ENCODE measurements at places on chromosomes 13 and 19. TPM values are rescaled to one million over a fixed set of nuclear protein-coding genes. Genes with fewer than 3 reads are reported as not detected.
A peak's percentile ranks its signal among the peaks of the same experiment; 100 is the strongest.

DNA sequence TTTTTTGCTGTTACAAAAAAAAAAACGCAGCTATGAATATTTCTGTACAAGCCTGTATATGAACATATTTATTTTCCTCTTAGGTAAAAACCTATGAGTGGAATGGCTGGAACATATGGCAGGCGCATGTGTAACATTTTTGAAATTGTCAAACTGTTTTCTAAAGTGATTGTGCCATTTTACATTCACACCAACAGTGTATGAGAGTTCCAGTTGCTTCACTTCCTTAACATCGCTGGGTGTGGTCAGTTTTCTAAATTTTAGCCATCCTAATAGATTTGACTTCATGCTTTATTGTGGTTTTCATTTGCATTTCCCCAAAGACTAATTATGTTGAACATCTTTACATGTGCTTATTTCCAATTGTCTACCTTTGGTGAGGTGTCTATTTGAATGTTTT lies 306.8 kb downstream of the KCNRG start:
- DNase-seq, result no peak

DNA sequence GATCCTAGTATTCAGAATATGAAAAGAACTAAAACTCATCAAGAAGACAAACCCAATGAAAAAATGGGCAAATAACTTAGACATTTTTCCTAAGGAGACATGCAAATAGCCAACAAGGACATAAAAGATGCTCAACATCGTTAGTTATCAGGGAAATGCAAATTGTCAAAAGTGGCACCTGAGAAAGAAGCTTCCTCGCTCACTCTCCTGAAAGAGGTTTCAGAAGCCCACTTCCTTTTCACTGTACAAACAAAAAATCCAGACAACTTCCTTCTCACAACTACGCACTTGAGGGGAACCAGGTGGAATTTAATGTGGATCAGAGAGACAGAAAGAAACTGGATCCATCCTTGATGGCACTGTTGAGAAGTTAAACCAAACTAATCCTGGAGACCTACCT lies 41.5 kb downstream of the KLF12 start:
- DNase-seq, result no peak

The CFD gene
- polyA plus RNA-seq, result 2.1 TPM

DNA sequence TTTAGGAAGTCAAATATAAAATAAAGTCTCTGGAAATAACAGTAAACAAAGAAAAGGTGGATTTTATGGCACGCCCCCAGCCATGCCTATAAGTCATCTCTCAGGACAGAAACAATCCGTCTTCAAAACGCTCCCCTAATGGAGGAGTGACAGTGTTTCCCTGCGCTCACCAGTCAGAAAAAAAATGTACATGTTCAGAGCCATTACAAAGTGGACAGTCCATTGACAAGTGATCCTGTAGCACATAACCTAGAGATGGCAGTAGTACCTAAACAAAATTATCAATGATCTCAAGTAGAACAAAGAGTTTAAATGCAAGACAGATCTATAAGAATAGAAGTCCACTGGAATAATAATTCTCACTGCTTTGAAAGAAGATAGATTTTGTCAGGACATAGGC lies 891.7 kb upstream of the MIR17HG start:
- DNase-seq, result no peak

DNA sequence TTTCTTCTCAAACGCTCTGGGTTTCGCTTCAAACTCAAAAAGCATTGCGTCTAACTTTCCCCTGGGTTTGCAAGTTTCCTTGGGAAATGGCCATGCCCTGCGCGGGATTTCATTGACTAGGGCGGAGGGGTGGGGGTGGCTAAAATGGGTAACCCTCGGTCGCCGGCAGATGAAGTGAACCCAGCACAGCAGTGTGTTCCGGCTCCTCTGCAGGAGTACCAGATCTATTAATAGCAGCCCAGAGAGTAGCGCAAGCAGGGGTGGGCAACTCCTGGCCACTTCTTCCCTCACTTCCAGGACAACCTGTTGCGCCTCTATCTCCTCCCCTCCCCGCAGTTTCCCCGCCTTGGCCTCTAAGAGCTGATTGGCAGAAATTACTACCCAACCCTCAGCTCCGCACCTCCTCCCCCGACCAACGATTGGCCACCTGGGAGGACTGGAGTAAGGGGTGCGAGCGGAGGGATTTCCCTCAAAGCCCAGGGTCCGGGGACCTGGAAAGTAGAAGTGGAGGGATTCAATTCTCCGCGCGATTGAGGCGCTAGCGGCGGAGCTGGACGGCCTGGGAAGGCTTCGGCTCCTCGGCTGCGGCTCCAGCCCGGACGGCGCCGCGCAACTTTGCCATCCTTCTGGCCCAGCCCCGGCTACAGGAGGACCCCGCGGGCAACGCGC lies at the start of gene FREM2:
TSS of gene FREM2 (plus strand) at position 501 of the 669 bp plus-strand sequence. CDS start 268 bp downstream, outside the sequence.
- peak; percentile 90 for DNase-seq

DNA sequence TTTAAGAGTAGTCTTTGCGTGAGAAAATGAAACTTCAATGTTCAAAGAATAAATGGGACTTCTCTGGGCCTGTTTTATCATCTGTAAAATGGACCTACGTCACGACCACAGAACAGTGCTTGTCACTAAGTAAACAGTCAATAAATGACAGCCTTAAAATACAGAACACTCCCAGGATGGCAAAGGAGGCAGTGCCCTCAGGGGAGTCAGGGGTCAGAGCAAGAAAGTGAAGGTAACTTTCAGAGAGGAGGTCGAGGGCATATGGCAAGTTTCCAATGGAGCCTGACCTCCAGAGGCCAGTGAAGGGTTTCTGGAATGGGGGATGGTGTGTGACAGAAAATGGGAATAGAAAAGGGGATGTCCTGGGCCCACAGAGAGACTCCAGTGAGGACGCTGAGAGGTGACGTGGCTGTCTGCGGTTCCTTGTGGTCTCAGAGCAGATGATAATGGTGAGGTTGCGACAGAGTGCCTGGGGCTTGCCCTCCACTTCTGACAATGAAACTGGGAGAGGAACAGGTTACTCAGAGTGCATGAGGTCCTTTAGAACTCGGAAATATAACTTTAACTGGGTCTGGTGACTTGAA lies 91.8 kb downstream of the UBL3 start:
- no peak for DNase-seq

DNA sequence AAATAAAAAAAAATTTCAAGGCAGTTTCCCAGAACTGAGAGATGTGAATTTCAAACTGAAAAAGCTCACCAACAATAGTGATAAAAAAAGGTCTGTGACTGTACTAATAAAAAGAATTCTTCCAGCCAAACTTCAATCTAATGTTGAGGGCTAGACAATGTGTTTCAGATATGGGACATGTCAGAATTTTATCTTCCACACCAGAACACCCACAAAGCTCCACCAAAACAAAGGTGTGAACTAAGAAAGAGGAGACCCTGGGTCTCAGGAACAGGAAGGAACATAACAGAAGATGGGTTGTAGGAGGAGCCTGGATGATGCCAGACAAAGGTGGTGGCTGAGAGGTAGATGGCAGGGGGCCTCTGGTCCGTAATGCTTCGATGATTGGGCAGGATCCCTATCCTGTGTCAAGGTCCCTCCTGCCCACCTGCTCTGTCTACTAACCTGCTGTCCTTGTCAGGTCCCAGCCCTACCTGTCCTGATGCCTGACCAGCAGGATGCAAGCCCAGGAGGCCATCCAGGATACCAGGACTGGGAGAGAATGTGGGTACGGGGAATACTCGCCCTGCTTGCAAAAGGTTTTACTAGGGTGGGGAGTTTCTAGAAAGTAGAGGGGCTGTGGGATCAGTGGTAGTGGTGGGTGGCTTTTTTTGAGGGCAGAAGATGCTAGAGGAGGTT lies 4.5 kb downstream of the MZF1 start:
- no peak for DNase-seq

The ZNF699 gene
- 8.1 TPM for polyA plus RNA-seq

DNA sequence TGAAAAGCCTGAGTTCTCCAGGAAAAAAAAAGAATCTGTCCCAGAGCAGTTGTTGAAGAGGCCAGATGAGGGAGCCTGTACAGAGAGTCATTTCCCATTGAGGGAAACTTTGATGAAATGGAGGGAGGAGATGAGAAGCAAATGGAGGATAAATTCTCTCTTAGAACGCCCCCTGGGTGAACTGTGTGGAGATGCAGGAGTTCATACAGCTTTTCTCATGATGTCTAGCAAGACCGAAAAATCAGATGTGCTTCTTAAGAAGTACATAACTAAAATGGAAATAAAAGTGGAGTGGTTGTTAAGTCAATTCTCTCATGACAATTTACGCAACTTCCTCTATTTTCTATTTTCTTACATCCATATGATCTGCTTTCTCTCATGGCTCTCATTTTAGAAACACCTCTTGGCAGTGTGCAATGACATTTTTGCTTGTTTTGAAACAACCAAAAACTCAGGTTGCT lies 1263.1 kb downstream of the PCDH9 start:
- DNase-seq, result no peak

The VSTM1 gene
- not detected for polyA plus RNA-seq

The NUP58 gene
- 73.6 TPM for polyA plus RNA-seq

The KCNN1 gene
- 5.6 TPM for polyA plus RNA-seq

The TMEM86B gene
- 2.8 TPM for polyA plus RNA-seq

GRCh38 chr13:112740502-112741131 lies 50.8 kb downstream of the ATP11A start:
- no peak for DNase-seq

The CAPN12 gene
- polyA plus RNA-seq, result 8.0 TPM

DNA sequence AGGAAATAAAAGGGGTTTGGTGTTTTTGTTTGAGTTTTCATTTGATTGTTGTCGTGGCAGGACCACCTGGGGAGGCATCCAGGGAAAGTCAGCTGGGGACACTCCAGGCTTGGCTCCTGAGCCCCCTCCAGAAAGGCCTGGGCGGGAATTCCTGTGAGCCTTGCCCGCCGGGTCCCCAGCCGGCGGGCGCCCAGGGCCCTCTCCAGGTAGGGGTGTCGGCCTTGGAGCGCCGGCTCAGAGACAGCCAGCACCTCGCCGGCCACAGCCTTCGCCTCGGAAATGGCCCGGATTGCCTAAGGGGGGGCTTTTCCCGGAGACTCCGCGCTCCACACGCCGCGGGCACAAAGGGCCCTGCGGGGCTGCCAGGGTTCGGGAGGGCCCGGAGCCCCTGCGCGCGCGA lies 125.0 kb downstream of the TNFRSF19 start:
- DNase-seq, result no peak

GRCh38 chr13:52644108-52644507 lies 1.9 kb downstream of the HNRNPA1L2 start:
- no peak for DNase-seq

- DNase-seq, result no peak
Measured at GRCh38 chr13:35478271-35479037, 2.0 kb upstream of the MAB21L1 start.

The SRRM5 gene
- 1.1 TPM for polyA plus RNA-seq

DNA sequence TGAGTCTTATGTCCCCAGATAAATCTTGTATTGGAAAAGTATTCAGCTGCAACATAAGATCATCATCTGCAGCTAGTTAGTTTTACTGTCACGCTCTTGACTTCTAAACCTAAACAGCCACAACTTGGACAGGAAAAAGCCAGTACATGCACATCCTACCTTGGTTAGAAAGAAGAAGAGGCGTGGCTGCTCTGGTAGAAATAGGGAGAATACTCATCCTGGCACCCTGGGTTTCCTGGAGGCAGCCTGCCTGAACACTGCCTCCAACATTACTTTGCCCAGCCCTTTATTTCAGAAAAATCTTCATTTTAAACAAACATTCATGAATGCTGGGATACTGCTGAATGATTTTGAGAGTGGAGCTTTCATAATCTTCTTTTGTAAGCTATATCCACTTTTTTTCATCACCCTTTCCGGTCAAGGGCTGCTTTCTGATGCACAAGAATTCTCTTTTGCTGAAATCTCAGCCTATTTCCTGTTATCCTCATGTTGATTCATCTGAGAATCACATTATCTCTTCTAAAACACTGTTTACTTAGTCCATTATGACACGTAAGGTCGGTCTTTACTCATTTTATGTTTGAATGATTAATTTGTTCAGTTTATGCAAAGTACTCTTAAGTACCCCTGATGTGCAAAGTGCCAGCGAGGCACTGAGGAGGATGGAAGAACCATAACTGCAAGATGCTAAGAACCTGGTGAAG lies 55.2 kb downstream of the STARD13 start:
- DNase-seq, result no peak

GRCh38 chr13:65090186-65090585 lies 2139.9 kb downstream of the PCDH9 start:
- DNase-seq, result no peak

GRCh38 chr13:75771818-75772217 lies 135.7 kb downstream of the LMO7 start:
- DNase-seq, result no peak

The ZNF493 gene
- 38.6 TPM for polyA plus RNA-seq

- DNase-seq, result no peak
Measured at GRCh38 chr13:20801707-20802106, 27.9 kb upstream of the EEF1AKMT1 start.

The EDDM13 gene
- 5.0 TPM for polyA plus RNA-seq

DNA sequence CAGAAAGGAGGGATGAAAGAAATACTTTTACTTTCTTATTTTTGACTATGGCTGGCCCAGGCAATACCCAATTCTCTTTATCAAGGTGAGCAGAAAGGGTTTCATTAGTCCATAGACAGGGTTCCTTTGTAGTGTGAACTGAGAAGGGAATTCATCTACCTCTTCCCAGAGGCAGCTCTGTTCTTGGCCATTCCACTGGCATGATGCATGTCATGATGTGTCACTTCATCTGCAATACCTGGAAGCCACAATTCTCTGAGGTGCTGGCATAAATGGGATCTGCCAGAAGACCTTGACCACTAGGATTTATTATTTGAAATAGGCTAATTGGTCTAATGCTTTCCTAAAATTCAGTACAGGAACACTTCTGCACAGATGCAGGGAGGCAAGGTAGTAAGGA lies 542.8 kb downstream of the RFC3 start:
- DNase-seq, result no peak

GRCh38 chr13:93226065-93226622 lies 463 bp upstream of the GPC6 start:
- DNase-seq, result no peak

DNA sequence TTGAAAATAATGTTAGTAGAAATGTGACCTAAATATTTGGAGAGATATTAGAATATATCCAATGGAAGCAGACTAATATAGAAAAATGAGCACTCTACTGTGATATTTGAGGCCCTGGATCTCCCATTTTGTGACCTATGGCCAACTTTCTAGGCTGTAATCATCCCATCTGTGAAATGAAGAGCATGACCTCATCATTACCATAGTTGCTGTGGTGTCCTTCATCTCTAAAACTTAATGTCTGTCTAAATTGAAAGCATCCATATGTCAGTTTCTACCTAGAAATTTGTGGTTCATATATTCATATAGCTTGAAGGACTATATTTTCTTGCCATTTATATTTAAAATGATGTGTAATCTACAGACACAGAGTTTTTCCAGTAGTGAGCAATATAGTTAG lies 41.6 kb downstream of the PAN3 start:
- DNase-seq, result no peak
